ENCODE measurements at places on chromosomes 7 and 10.

DNA sequence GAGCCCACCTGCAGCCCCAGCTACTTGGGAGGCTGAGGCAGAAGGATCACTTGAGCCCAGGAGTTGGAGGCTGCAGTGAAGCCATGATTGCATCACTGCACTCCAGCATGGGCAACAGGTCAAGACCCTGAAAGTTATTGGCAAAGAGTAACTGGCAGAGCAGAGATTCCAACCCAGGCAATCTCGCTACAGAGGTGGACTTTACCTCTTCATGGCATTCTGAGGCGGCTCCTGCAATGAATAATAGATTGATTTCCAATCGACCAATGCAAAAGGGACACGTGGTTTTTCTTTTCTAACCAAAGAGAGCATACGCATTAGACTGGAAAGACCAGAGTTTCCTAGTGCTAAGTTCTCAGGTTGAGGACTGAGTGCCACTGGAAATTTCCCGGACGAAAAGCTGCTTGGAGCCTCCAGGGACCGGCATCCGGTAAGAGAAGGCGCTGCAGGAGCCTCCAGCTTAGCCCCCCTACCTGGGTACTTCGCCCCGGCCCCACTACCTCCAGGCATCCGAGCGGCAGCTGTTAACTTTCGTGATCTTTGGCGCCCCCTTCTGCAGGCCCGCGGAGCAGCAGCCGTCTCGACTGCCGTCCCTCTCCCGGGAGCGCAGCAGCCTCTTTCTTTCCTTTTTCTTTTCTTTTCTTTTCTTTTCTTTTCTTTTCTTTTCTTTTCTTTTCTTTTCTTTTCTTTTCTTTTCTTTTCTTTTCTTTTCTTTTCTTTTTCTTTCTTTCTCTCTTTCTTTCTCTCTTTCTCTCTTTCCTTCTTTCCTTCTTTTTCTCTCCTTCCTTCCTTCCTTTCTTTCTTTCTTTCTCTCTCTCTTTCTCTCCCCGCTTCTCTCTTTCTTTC, 4.1 kb downstream of the MBLAC1 start:
- DNase-seq: peak; percentile 53

DNA sequence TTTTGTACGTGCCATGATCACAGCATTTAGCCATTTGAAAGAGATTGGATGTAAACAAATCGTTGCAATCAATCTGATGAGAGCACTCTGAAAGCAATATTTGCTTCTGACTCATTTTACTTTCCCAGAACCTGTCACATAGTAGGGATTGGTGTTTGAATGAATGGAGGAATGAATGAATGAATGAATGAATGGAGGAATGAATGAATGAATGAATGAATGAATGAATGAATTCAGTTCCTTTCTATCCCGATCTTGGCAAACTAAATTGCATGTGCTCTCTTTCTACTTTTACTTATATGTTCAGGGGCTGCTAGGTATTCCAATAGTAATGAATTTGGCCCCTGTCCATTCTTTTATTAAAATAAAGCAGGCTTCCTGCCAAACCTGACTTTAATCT, 1091.7 kb upstream of the CELF2 start:
- DNase-seq: no peak

DNA sequence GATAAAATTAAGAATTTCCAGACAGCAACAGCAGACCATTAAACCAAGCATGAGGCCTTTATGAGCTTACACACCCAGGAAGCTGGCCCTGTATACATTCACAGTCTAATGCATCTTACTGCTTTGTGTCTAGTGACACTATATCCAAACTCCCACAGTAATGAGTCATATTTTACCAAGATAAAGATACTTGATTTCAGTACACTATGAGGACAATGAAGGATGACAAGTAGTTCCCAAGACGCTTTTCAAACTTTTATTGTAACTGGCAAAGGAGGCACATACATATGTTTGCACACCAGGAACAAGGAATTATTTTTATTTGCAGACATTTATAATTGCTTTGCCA, 148.0 kb downstream of the TSPAN12 start:
- DNase-seq: no peak

DNA sequence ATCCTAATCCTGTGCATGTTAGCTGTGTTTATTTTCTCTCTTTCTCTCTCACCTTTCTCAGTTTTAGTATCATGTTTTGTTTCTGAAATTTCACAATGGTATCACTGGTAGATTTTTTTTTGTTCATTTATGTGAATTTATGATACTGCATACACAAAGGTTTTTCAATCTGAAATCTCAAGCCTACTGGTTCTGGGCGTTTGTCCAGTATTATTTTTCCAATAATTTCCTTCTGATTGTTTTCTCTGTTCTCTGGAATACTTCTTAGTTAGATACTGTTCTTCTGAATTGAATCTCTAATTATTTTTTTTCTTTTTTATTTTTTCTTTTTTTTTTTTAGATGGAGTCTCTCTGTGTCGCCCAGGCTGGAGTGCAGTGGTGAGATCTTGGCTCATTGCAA, 96.2 kb upstream of the TMEM72 start:
- no peak for DNase-seq

DNA sequence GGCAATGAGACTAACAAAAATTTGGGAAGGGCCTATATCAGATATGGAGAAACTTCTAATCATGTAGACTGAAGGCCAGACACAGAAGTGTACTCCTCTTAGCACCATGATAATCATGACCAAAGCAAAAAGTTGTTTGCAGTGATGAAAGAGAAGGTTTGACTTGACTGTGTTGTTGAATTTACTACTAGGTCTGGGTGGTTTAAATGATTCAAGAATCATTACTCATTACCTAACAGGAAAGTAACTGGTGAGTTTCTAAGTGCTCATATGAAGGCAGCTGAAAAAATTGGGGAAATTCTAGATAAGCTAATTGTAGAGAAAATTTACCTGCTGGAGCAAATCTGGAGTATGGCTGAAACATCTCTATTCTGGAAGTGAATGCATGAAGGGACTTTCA, 451.5 kb upstream of the SORCS1 start:
- DNase-seq: no peak

GRCh38 chr10:75280236-75280635, 44.5 kb upstream of the COMTD1 start:
- no peak for DNase-seq

DNA sequence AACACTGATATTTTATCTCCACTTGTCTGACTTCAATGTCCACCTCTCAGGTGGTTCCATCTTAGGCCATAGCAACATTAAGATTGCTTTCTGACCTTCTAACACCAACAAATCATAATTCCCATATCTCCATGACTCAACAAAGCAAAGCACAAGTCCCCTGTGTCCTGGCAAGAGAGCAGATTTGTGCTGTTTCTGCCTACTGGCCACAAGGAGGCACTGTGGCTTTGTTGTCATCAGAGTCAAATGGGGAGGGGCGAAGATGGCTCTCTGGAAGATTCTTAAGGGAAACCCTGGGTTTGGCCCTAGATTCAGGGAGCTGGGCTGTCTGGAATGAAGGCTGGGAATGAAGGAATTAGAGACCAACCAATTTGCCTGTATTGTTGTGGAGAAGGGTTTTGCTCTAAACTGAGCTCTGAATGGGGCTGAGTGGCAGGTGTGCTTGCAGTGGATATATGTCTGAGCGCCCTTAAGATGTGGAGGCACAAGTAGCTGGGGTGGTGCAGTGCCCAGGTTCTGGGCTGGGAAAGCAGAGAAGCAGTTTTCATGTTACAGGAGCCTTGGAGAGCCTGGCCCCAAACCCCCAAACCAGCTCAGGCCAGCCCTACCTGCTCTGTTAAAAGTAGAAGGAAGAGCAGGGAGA, 154.8 kb upstream of the PRSS58 start:
- DNase-seq: no peak

- DNase-seq: no peak
Observed at GRCh38 chr7:81810476-81811155, 40.8 kb upstream of the HGF start.

DNA sequence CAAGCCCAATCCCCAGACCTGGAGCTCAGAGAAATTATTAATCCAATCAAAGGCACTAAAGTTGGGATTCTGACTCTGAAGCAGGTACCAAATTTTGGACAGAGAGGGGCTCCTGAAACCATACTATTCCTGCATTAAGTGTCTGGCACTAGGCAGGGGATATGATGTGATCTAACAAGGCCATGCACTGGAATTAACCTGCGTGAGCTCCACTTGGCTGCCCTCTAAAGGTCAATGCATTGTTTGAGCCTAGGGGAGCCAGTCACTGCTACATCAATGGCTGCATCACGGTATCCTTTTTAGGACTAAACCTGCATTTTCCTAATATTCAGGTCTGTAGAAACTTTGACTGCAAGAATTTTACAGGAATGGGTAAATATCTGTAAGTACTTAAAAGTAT, 42.1 kb downstream of the ST8SIA6 start:
- no peak for DNase-seq

DNA sequence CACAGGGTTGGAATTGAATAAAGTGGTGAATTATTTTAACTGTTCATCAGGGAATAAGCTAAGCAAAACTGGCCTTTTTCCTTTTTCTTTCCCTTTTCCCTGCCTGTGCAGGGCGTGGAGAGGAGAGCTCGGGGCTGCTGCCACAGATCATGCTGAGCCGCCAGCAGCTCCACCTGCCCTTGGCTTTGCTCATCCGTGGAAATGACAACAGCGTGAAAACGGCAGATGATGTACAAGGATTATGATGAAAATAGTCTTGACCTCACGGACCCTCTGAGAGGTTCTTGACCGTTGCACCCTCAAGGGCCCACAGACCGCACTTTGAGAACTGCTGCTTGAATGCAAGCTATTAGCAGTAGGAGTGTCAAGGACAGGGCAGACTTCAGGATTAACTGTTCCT, 10.6 kb downstream of the PPP2R2D start:
- DNase-seq: peak; percentile 3

- DNase-seq: no peak
Observed at GRCh38 chr10:132532749-132533560, 4.6 kb upstream of the INPP5A start.

GRCh38 chr7:33850768-33851167, 54.6 kb upstream of the BMPER start:
- DNase-seq: no peak

DNA sequence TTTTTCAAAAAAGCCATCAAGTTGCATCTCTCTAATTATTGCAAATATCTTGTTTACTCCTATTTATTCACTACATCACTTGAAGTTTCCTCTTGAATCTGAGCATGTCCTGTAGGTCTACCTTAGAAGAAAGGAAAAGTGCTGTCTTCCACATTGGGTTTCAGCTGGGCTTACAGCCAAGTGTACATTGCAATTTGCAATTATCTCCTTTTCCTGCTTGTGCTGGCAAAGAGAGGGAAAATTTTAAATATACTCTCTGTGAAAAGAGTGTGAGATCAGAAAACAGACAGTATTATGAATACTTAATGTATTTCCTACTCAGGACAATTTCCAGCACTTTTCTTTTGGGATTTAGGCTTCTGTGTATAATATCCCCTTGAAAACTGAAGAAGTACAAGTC, 839.7 kb downstream of the CNTNAP2 start:
- no peak for DNase-seq

GRCh38 chr7:124177891-124178290, 145.0 kb upstream of the TMEM229A start:
- DNase-seq: no peak

DNA sequence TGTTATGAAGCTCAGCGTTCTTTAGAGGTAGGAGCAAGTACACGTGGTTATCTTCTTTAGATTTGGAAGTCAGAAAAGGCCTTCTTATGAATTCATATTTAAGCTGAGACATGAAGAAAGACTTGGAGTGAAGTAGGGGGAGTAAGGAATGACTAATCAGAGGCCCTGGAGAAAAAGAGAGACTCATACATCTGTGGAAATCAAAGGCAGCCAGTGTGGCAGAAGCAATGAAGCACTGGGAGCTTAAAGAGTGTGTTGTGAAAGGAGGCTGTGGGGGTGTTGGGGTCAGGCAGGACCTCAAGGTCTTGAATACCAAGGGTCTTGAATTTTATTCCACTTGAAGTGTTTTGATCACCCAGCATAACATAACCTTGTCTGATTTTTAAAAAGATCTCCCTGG, 35.7 kb upstream of the FGL2 start:
- no peak for DNase-seq

GRCh38 chr10:11264296-11265048, 246.8 kb downstream of the CELF2 start:
- DNase-seq: no peak
